AG08395 (cell line): ENCODE measurements at places on chromosomes 6 and 20.

DNA sequence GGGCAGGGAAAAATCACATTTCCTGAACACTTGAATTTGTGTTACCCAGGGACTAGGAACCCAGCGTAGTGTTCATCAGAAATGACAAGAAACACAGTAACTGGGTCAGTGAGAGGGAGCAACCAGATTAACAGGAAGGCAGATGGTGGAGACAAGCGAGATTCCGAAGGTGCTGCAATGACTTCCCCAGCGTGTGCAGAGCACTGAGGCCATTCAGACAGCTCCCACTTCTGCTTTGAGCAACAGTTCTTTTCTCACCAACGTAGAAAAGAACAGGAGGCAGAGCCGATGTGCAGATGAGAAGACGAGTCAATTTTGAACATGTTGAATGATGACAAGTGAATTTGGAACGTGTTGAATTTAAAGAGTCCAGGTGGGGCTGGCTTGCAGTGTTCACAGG is 63.1 kb upstream of the IFNGR1 start:
- no peak for DNase-seq

DNA sequence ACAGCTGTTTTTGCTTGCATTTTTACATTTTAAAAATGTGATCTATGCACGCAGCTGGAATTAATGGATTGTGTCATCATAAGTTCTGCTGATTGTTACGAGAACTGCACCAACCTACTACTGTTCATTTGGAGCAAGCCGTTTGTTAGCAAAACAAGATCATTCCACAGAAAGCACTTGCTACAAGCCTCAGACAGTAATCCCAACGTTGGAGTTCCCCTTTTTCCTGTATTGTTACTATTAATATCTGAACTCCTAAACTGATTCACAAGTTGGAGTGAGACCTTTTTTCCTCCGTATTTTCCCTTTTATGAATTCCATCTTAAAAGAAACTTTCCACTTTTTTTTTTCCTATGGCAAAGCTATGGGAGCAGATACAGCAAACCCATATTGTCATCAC is 3.5 kb downstream of the TENT5A start:
- DNase-seq, result no peak

DNA sequence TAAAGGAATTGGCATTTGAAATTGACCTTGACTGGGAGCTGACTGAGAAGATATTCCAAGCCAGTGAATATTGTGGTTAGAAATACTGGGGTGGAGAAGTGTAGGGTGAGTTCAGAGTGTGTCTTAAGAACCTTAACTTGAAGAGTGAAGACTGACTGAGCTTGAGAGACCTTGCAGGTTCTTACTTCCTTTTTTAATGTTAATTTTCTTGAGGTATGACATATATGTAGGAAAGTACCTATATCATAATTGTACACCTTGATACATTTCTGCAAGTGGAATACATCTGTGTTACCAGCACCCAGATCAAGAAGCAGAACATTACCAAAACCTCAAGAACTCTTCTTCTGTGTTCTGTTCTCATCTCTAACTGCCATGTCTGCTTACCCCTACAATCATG is 11.0 kb downstream of the DHX35 start:
- DNase-seq, result no peak

GRCh38 chr6:35049900-35050756 is 91.0 kb downstream of the TCP11 start:
- peak; percentile 77 for DNase-seq

GRCh38 chr6:155434096-155434495 is 21.5 kb downstream of the NOX3 start:
- no peak for DNase-seq

- no peak for DNase-seq
These were observed 66.2 kb downstream of the PRR18 start for GRCh38 chr6:166241974-166242373.

GRCh38 chr20:51340451-51340840 is 202.1 kb downstream of the NFATC2 start:
- DNase-seq, result no peak

DNA sequence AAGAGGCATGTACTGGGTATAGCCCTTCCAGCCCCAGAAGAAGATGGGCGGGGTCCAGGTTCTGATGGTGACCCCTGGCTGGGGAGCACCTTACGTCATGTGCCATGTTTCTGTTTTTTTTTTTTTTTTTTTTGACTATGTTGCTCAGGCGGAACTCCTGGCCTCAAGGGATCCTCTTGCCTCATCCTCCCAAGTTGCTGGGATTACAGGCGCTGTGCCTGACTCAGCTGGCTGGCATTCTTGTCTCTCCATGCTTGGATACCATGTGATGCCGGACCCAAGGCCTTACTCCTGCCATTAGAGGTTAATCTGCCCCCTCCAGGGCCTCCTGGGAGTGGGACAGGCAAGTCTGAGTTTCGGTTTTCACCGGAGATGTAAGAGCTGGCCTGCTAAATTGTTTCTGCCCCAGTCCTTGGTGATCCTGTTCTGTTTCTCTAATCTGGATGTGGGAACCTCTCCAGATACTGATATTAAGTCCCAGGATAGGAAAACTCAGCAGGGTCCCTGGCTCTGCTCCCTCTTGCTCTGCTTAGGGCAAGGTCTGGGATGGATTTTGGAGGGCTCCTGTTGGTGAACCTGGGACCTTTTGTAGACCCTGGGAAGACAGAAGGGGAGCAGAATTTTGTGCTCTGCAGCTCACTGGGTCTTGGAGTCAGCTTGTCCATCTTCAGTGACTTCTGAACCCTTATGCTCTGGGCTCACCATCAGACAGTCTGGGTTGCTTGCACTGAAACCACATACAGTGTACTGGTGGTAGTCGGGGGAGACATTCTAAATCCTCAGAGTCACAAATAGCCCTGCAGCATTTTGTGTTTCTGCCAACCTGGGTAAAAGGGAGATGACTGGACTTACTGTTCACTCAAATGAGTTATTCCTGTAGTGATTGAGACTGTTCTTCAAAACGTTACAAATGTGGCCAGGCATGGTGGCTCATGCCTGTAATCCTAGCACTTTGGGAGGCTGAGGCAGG is 45.1 kb downstream of the PTK7 start:
- DNase-seq, result peak; percentile 76

GRCh38 chr6:97864366-97864765 is 581.4 kb upstream of the MMS22L start:
- DNase-seq, result no peak

- no peak for DNase-seq
These were observed 9.6 kb downstream of the BTNL2 start for GRCh38 chr6:32397252-32397920.

DNA sequence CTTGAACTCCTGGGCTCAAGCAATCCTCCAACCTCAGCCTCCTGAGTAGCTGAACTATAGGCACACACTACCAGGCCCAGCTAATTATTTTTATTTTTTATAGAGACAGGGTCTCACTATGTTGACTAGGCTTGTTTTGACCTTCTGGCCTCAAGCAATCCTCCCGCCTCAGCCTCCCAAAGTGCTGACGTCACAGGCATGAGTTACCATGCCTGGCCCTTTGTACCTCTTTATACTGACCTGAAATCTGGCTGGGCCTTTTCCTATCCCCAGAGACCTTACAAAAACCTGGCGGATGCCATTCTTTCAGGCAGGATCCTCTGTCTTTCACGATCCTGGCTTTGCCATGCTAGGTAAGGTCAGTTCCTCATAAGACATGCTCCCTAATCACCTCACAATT is 11.5 kb downstream of the WFDC3 start:
- no peak for DNase-seq

DNA sequence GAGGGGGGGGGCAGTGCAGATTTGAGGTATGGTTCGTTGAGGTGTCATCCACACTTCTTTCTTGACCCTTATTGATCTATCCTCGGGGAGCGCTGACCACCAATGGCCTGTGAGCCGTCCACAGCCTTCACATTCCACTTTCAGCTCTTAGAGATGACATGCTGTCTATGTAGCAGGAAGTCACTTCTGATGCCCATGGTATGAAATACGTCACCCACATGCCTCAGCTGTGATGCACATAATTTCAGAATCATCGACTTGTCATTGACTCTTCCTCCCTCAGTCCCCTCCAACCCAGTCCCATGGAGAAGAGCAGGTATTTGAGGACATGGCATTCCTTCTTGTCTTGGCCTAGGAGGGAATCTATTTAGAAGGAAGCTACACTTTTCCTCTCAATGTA is 4.7 kb upstream of the ADGRF5 start:
- no peak for DNase-seq

GRCh38 chr6:79737172-79737571 is 106.0 kb downstream of the SH3BGRL2 start:
- no peak for DNase-seq

DNA sequence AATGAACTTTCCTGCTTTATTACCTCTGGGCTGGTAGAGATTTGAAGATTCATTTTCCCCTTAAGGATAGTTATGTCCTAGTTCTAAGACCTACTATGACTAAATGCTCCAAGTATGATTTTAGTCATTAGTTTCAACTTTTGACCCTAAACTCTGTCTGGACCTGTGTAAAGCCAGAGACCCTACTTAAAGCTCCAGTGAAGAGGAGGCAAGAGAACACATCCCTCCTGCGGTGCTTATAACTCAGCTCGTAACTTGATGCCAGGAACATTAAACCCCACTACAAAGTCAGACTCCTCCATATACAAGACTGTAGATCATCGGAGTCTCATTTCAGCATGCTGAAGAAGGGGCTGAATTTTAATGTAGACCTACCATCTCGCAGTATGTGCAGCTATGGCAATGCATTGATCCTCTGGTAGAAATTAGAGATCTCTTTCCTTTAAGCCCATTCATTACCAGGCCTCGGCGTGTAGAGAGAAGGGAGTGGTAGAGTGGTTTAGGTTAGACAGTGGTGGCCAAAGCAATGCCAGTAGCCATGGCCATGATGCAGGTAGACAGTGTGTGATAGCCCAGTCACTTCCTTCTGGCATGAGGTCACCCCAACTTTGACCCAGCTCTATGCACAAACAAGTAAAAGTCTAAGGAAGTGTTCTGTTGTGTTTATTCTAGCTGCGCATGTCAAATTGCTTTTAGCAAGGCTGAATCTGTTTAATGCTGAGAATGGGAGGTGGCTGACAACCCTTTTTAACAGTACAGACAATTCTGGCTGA is 34.8 kb upstream of the MYB start:
- no peak for DNase-seq

DNA sequence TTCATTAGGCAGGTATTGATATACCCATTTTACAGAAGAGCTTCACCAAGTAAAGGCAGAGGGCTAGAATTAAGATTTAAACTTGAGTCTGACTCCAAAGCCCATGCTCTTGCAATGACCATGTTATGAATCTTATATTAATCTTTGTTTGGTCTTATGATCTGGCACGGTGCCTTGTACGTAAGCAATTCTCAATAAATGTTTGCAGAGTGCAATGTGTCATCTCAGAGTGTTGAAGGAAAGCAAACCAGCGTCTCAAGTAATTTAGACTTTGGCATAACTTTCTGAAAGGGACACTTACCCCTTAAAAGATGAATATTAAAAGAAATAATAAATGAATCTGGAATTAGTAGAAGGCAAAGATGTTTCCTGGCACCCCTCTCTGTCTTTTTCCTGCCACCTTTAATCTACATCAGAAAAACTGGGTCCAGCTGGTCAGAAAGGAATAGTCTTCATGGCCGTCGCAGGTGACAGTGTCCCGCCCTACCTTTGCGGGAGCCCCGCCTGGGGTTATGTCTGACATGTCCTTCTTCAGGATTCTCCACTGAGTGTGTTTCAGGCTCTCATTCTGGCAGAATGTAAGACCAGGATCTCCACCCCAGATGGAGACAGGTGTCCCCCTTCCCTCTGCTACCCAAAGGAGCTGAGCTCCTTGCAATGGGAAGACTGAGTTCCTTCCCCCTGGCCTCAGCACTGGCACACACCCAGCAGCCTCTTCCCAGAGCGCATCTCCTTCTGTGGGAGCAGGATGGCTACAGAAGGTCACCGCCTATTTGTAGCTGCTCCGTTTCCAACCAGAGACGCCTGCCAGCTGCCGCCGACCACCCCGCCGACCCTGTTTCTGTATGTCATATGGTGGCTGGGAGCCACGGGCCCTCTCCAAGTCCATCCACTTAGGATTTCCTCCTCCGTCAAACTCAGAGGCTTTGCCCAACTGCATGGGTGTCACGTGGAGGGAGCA is 266.3 kb upstream of the ECI2 start:
- no peak for DNase-seq

GRCh38 chr20:3775457-3776108 is 5.7 kb downstream of the SPEF1 start:
- DNase-seq, result no peak

GRCh38 chr6:167947716-167948115 is 49.8 kb upstream of the KIF25 start:
- no peak for DNase-seq

DNA sequence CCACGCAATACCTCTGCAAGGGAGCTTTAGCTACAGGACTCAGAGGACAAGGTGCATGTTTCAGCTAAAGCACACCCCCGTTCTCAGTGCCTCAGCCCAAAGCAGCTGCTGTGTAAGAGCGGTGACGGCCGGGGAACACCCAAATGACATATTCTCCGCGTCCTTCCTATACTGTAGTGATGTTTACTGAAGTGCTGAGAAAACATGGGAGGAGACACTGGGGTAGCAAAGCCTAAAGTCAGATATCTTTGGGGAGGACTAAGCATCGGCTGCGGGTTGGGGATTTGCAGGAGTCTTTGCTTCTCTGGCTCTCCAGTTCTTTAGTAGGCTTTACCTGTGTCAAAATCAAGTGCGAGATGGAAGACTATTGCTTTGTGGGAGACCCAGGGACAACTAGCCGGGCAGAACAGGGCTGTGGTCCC is 1.7 kb downstream of the SLC22A23 start:
- no peak for DNase-seq

DNA sequence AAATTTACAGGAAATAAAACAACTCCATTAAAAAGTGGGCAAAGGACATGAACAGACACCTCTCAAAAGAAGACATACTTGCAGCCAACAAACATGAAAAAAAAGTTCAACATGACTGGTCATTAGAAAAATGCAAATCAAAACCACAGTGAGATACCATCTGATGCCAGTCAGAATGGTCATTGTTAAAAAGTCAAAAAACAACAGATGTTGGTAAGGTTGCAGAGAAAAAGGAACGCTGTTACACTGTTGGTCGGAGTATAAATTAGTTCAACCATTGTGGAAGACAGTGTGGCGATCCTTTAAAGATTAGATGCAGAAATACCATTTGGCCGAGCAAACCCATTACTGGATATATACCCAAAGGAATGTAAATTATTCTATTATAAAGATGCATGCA is 858.0 kb upstream of the FLRT3 start:
- DNase-seq, result no peak

DNA sequence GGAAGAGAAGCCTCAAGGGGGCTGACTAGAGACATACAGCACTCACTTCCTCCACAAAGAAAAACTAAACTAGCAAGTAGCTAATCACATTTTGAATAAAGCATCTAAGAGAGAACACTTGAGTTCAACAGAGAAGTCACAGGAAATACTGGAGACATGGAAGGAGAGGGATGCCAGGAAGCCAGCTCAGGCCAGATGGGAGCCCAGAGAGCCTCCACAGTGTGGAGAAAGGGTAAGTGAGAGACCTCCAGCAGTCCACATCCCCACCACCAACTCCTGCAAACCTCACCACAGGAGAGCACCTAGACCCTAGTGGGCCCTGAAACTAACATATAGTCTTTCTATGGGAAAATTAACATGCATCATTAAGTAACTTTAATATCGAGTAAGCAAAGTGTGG is 79.2 kb downstream of the EPM2A start:
- no peak for DNase-seq
